ENCODE measurements at places on chromosomes 2 and 18.

DNA sequence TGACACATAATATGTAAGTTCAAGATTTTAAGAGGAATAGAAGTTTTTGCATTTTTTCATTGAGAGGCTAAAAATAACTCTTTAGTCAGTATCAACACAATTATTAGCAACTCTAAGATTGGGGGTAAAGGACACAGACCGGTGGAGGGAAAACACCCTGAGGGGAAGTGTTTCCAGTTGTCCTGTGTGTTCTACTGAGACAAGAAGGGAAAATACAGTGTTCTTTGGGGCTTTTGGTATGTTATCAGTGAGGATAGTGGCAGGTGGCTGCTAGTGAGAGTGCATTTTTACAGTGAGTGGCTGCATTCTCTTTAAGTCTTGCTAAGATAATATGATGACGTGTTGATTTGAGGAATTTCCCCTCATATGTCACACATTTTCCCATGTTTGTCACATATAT lies 507.5 kb downstream of the PARD3B start:
- no peak for DNase-seq

DNA sequence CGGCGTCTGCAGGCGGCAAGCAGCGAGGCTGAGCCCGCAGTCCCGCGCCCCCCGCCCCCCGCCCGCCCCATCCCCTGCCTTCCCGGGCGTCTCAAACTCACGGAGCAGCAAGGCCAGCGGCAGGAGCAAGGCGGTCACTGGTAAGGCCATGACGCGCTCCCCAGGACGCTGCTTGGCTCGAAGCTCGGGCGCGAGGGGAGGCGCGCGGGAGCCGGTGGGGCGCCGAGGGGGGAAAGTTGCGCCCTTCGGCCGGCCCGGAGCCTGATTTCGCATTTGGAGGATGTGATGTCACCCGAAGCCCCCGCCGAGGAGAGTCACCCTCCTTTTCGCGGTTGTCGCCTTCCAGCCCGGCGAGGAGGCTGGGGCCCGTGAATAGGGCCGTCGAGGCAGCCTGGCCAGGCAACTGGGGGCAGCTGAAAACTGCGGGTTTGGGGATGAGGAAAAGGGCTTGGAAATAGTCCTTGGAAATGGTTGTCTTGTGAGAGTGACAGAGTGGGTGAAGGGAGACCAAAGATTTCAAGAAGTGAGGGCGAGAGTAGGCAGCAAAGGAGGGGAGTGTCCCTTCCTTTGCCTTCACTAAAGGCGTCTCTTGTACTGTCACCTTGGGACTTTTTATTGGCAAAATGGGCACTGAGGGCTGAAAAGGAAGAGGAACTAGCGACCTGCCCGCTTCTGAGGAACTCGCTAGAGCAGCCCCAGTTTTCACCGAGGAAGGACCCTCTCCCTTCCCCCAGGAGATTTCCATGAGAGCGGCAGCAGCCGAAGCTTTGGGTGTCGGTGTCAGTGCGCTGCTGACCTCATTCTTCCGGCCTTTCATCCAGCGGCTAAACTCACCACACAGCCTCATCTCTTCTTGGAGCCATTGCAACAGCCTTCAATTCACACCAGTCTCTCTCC lies at the start of gene CD8A:
TSS of gene CD8A (minus strand) at position 238 of the 897 bp plus-strand sequence. CDS start at position 150, 88 bp downstream.
- DNase-seq = no peak

DNA sequence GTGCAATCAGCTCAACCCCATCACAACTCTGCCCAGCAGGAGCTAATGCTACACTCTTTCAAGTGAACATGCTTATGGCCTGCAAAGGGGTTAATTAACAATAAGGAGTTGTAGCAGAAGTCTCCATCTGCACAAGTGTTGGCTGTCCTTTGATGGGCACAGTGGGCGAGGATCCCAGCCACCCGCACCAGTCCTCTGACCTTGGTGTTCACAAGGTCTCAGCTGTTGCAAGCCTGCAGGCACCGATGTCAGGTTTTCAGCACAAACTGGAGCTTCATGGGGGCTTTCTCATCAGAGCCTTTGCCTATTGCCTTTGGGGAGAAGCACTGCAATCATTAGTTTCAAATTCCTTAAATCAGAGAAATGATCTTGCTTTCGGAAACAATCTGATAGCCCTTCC lies 60.9 kb upstream of the TMEM178A start:
- no peak for DNase-seq

DNA sequence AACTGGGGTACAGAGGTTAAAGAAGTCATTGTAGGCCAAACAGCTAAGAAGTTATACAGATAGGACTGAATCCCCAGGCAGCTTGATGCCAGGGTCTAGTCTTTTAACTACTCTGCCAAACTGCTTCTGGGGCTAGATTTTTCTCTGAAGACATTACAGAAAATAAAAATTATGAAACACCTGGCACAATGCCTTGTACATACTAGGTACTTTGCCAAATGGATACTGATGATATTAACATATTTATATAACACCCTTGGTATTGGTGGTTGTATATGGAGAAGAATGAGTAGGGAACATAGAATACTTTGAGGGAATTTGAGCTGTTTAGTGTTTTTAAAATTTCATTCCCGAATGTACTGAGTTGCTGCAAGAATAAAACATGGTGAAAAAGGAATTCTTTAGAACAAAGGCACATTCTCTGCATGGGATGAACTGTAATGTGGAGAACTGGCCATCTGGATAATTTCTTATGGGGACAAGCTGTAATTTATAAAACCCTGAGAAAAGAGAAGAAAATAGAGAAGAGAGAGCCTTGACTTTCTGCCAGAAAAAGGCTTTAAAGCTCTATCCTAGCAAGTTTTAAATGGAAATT lies 210.9 kb upstream of the TMEM200C start:
- DNase-seq = no peak

DNA sequence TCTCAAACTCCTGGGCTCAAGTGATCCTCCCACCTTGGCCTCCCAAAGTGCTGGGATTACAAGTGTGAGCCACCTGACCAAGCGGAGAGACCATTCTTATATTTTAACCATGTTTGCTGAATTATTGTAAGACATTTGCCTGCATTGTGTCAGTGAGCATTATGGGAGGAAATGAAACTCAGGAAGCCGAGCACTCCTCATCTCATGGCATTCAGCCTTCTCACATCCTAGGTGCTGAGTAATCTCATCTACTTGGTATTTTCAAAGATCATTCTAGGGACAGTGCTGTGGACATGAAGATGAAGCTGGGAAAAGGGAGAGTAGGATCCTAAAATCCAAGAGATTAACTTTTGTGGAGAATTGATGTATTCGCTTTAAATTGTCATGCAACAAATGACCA lies 66.1 kb downstream of the NAPG start:
- DNase-seq = no peak

DNA sequence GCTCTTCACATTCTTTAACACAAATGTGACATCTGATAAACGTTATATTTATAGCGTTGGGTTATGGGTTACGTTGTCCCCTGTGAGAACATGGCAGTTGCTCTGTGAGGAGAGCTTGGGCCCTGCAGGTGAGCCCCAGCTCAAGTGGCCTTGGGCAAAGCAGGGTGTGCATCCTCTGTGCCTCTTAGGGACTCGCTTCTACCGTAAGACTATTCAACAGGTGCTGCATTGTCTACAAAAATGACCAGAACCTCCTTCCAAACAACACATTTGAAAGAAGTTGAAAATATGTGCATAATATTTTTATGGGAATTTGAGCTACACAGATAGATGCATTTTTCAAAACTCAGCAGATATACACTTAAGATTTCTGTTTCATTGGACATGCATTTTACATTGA lies 16.4 kb upstream of the CHMP1B start:
- DNase-seq = no peak

GRCh38 chr2:72846171-72847095 lies 20.6 kb upstream of the EXOC6B start:
- no peak for DNase-seq

- DNase-seq = peak; percentile 22
Measured at GRCh38 chr2:47259829-47260228, 104.7 kb upstream of the STPG4 start.

- DNase-seq = no peak
Measured at GRCh38 chr2:133495226-133495625, 73.0 kb downstream of the NCKAP5 start.

GRCh38 chr2:126894082-126894481 lies 4.6 kb upstream of the TEX51 start:
- DNase-seq = no peak

DNA sequence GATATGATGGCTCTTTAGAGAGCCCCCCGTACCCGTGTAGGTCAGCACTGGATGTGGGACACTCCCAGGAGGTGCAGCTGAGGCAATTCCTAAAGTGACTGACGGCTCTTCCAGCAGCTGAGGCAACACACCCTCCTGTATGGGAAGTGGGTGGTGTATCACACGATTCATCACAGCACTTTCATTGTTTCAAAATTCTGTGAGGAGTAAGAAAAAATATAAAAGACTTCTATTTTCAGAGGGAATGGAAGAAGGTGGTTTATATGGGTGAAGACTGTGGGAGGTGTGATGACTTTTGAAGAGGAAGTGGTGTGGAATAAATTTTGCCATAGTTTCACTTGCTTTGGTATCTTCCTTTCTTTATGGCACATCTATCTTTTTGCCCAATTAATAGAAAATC lies 22.3 kb downstream of the QPCT start:
- DNase-seq = peak; percentile 69

GRCh38 chr2:224520064-224520463 lies 65.1 kb downstream of the CUL3 start:
- DNase-seq = peak; percentile 12

- DNase-seq = no peak
Measured at GRCh38 chr2:209988010-209988409, 14.4 kb upstream of the RPE start.

- no peak for DNase-seq
Measured at GRCh38 chr18:75757951-75758350, 330.4 kb upstream of the SMIM21 start.

All from inflammatory macrophage treated with lipopolysaccharide for 1 hour (primary cell).